Activated gamma-delta T cell treated with anti-CD3 and anti-CD28 coated beads, Interleukin-2, amount 50 U/mL, for 16 hours (primary cell): ENCODE measurements at places on chromosomes 5 and 9.

DNA sequence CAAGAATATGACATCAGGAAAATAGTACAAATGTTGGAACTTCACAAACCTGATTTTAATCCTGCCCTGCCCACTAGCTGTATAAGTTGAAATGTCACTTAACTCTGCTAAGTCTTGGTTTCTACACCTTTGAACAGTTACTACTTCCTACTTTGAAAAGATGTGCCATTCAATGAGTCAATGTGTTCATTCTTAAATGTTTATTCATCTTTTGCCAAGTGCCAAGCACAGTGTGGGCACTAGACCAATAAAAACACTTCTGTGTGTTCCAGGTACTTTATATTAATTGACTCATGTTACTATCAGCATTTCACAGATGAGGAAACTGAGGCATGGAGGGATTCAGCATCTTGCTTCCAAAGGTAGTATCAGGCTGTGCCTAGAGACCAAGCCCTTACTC lies 12.8 kb downstream of the PDCL start:
- no peak for DNase-seq

DNA sequence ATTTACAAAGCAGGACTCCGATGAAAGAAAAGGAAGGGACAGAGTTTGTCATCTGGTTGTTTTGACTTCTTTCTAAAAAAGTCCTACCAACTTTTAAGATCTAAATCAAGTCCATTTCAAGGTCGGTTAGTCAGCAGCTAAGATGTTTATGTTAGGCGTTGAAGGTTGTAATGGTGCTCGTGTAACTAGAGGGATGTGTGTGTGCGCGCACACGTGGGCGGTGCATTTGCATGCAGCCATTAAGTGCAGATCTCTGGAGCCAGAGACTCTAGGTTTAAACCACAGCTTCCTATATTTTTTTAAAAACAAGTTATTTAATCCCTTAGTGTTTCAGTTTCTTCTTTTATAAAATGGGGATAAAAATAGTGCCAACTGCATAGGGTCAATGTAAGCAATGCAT lies 77.0 kb upstream of the SMIM32 start:
- no peak for DNase-seq

GRCh38 chr5:171415115-171415730 lies 4.2 kb upstream of the FGF18 start:
- no peak for DNase-seq

DNA sequence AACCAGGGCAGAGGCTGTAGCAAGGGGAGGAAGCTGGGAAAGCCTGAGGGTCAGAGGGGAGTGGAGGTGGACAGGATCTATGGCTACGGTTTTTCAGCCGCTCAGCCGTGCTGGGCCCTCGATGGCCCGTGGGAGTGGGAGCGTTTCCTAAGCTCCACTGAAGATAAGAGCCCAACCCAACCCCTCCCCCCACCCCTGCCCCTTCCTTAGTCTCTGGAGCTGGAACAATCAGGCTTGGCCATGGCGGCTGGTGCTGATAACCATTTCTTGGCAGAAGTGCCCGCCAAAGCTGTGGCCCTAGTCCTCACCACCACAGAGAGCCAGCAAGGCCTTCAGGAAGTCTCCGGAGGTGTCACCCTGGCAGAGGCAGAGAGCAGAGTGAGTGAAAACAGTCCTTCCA lies 20.3 kb upstream of the TNIP1 start:
- DNase-seq: no peak

DNA sequence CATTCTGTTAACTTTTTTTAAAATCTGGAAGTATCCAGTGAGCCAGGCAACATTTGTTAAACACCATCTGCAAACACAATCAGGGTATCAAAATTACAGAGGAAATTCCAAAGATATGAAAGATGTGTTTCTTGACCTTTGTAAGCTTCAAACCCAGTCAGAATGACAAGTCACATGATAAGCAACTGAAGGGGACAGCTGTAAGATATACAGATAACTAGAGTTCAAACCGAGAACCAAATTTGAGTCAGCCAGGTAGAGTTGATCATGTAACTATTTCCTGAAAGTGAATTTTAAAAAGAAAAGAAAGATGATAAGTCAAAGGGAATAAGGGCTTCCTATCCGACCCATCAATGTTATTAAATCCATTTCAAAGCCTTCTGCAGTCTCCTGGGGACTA lies 196.2 kb downstream of the DEPDC1B start:
- DNase-seq: no peak
